ENCODE measurements at places on chromosomes 4 and X. TPM values are rescaled to one million over a fixed set of nuclear protein-coding genes. Genes with fewer than 3 reads are reported as not detected.

- no peak overlapping the region for H3K4me3 ChIP-seq
- H3K27ac ChIP-seq = no peak overlapping the region
- DNase-seq = no peak
- H3K27me3 ChIP-seq = no peaks in the 10 kb centered on the region
Observed at GRCh38 chrX:66601522-66601921, 37.4 kb downstream of the EDA2R start.

DNA sequence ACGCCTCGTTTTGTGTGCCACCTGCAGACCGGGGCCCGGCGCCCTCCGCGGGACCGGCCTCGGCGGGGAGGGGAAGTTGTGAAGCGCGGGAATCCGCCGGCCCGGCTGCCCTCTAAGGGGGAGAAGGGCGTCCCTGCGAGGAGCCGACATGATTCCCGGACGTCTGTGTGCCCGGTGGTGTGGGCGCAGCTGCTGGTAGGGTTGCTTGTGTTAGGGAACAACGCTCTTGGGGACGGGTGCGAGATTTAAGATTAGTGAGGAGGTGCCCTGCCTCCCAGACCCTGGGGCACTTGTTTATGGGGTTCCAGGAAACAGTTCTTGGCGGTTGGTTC, 627 bp downstream of the CDKN2AIP start:
- peak; percentile 63 for DNase-seq
- peaks cover 53% of the 10 kb centered on the region for H3K36me3 ChIP-seq
- H3K4me3 ChIP-seq = peak overlapping the region; percentile 98
- peak overlapping the region; percentile 99 for H3K27ac ChIP-seq
- peaks cover 49% of the 10 kb centered on the region for H3K4me1 ChIP-seq
- no peaks in the 10 kb centered on the region for H3K27me3 ChIP-seq

- H3K4me1 ChIP-seq = no peaks in the 10 kb centered on the region
- H3K36me3 ChIP-seq = no peaks in the 10 kb centered on the region
- H3K27me3 ChIP-seq = no peaks in the 10 kb centered on the region
- DNase-seq = no peak
- no peak overlapping the region for H3K27ac ChIP-seq
Observed at GRCh38 chr4:176444741-176445140, 125.0 kb downstream of the SPCS3 start.

GRCh38 chr4:150931796-150932195, 83.3 kb downstream of the LRBA start:
- H3K4me3 ChIP-seq = no peak overlapping the region
- no peaks in the 10 kb centered on the region for H3K27me3 ChIP-seq
- no peak overlapping the region for H3K27ac ChIP-seq
- no peaks in the 10 kb centered on the region for H3K4me1 ChIP-seq
- no peak for DNase-seq

DNA sequence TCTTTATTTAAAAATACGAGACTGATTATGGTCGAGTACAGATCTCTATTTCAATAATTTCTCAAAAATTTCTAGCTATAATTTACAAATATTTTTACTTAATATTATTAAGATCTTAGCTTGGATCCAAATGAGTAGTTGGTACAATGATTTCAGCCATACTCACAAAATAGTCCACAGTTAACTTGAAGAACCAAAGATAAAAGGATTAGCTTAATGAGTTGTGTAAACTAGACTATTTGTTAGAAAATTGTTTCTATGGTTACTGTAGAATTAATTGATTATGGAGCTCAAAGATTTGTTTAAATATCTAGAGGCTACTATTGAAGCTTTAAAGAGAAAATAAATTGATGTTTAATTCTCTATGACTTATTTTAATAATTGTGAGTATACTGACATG, 1.6 kb downstream of the UGT2B10 start:
- DNase-seq = no peak
- no peak overlapping the region for H3K27ac ChIP-seq
- H3K4me3 ChIP-seq = no peak overlapping the region

DNA sequence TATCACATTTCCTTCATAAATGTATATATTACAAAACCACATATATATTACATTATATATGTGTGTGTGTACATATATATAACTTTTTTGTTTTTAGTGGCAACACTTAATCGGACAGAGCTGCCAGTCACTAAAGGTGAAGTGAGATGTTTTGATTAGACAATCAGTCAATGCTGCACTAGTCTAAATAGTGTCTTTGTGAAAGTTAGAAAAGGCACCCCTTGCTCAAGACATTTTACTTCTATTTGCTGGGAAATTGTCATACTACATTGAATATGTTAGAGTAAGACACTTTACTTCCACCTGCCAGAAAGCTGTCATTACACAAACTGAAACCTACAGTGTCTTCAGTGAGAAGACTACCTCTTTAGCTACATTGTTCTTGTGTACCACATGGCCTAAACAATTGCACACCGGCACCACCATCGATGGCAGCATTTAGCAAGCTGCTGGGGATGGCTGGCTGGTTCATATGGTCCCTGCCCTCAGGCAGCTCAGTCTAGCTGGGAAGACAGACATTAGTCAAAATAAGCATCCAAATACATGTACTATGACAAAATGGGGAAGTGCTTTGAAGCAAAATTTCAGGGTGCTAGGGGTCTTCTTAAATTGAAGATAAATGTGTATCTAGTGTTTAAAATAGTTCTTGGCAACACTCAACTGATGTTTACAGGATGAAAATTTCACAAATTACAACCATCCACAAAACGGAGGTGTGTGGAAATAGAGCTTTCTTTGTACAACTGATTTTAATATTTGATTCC, 148.1 kb upstream of the GATB start:
- no peaks in the 10 kb centered on the region for H3K36me3 ChIP-seq
- no peaks in the 10 kb centered on the region for H3K27me3 ChIP-seq
- no peak overlapping the region for H3K27ac ChIP-seq
- H3K4me3 ChIP-seq = no peak overlapping the region

GRCh38 chr4:154623436-154623835, 11.0 kb upstream of the FGG start:
- no peak overlapping the region for H3K4me3 ChIP-seq
- peaks cover 17% of the 10 kb centered on the region for H3K27me3 ChIP-seq
- no peaks in the 10 kb centered on the region for H3K4me1 ChIP-seq
- no peak for DNase-seq
- H3K27ac ChIP-seq = no peak overlapping the region
- no peaks in the 10 kb centered on the region for H3K36me3 ChIP-seq

GRCh38 chrX:153947009-153947769, 2.7 kb upstream of the RENBP start:
- H3K4me1 ChIP-seq = peaks cover 17% of the 10 kb centered on the region
- peak; percentile 79 for DNase-seq
- peaks cover 23% of the 10 kb centered on the region for H3K36me3 ChIP-seq
- peak overlapping the region; percentile 65 for H3K27ac ChIP-seq

GRCh38 chr4:16492872-16493271, 266.6 kb upstream of the TAPT1 start:
- H3K27ac ChIP-seq = no peak overlapping the region
- no peak overlapping the region for H3K4me3 ChIP-seq
- H3K4me1 ChIP-seq = no peaks in the 10 kb centered on the region
- DNase-seq = no peak

DNA sequence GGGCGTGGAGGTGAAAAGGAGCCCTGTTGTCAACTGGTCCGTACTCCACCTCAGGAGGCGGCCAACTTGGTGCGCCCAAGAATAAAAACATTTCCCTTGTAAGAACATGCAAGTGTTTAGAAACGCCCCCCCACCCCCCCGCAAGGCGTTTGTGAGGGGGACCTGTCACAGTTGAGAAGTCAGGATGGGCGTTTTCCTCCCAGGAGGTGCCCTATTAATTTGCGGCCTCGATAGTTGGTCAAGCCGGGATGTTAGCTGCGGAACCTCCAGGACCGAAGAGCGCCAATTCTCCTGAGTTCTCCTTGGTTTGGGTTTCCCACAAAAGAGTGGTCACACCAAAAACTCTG, 651 bp upstream of the SAP30 start:
- peaks cover 56% of the 10 kb centered on the region for H3K4me1 ChIP-seq
- peak; percentile 72 for DNase-seq
- peak overlapping the region; percentile 97 for H3K27ac ChIP-seq

DNA sequence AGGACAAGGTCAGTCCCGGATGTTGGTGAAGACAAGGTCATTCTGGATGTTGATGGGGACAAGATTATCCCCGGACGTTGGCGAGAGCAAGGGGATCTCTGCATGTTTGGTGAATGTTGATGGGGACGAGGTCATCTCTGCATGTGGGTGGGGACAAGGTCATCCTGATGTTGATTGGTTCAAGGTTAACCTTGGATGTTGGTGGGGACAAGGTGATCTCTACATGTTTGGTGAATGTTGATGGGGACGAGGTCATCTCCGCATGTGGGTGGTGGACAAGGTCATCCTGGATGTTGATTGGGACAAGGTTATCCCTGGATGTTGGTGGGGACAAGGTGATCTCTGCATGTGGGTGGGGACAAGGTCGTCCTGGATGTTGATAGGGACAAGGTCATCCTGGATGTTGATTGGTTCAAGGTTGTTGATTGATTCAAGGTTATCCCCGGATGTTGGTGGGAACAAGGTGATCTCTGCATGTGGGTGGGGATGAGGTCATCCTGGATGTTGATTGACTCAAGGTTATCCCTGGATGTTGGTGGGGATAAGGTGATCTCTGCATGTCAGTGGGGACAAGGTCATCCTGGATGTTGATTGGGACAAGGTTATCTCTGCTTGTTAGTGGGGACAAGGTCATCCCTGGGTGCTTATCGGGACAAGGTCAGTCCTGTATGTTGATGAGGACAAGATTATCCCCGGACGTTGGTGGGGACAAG, 28.8 kb upstream of the PLCXD1 start:
- H3K27me3 ChIP-seq = no peaks in the 10 kb centered on the region
- H3K4me3 ChIP-seq = no peak overlapping the region
- H3K4me1 ChIP-seq = peaks cover 7% of the 10 kb centered on the region

Gene KCNIP4
- total RNA-seq = not detected

Gene HSFX4
- total RNA-seq = not detected

Gene DCAF8L2
- total RNA-seq = not detected

Gene PAK3
- total RNA-seq = 1.4 TPM

Gene TCEAL6
- not detected for total RNA-seq
